ENCODE measurements at places on chromosomes 7 and 10.
A peak's percentile ranks its signal among the peaks of the same experiment; 100 is the strongest.

GRCh38 chr10:51117053-51117660 is 42.9 kb downstream of the PRKG1 start:
- no peak for DNase-seq

- no peak for DNase-seq
Observed at GRCh38 chr10:73857446-73857845, 16.9 kb downstream of the CAMK2G start.

DNA sequence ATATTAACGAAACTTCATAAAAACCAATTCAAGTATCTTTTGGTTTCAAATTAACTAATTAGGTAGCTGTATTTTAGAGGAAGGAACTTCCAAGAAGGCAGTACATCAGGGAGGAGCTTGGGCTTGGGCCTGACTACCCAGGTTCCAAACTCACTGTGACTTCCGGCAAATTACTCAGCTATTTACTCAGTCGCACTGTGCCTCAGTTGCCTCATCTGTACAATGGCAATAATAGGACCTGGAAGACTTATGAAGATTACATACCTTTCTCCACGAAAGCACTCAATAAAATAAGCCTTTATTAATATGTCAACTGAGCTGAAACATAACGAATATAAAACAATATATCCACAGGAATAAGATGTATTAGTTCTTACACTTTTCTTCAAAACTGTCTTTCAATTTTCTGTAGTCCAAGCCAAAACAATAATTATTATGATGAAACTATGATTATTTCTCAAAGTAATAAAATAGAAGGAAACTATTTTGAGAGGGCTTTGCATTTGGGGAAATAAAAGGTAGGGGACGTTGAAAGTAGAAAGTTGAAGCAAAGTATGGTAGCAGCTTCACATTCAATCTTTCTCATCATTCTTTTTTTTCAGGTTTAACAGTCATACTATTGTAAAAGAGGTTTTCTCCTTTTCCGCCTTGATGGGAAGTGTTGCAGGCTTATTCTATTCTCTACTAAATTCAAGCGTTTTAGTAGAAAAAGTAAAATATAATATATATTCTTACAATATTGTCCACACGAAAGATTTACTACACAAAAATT is 10.5 kb upstream of the EBLN1 start:
- DNase-seq = no peak

DNA sequence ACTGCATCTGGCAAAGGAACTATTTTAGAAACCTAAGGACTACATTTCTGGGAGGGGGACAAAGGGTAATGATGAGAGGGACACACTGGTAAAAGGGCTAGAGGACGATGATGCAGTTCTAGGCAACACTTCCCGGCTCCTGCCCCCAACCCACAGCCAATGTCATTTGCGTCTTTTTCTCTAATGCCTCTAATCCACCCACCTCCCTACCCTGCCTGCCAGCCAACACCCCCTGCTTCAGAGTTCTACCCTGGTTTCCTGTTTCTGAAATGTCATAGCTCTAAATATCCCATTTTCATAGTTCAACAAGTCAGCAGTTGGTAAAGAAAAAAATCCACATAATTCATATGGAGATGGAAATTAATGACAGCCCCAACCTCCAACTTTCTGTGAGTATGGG is 79.0 kb downstream of the KIAA1549 start:
- no peak for DNase-seq

DNA sequence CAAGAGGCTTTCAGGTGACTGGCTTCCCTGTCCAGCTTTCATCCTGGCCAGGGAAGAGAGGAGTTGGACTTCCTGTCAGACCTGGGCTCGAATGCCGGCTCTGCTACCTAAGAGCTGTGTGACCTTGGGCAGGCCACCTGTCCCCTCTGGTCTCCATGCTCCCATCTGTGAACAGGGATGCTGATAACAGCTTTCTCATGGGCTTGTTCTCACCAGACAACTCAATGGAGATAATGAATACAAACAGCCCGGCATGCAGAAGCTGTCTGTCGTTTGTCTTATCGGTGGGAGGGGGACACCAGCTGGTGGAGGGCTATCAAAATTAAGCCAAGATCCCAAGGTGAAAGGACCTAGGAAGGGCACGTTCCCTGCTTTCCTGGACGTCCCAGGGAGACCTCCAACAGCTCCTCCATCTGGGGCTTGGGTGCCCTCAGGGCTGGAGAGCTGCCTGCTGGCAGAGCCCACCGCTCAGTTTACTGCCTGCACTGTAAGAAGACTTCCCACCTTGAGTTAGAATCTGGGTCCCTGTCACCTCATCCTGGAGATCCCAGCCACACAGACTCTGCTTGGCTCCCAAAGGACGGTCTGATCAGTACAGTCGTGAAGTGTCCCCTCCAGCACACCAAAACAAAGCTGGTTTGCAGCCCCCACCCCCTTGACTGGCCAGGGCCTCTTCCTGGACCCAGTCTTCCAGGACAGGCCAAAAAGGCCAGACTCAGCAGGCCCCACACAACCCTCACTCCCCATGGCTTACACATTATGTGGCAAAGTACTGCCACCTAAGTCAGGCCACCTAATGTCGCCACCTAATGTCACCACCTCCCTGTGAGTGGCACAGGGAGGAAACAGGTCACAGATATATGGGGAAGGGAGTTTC is 40.9 kb downstream of the PPIF start:
- peak; percentile 30 for DNase-seq

All from breast epithelium (tissue), 4 donors.